ENCODE measurements at places on chromosomes 7 and 10.
A peak's percentile ranks its signal among the peaks of the same experiment; 100 is the strongest.

- DNase-seq, result no peak
Measured at GRCh38 chr7:130673066-130673465, 4.5 kb upstream of the COPG2 start.

- no peak for DNase-seq
Measured at GRCh38 chr10:87842776-87843497, 20.4 kb downstream of the KLLN start.

- DNase-seq, result no peak
Measured at GRCh38 chr7:149770728-149771636, 2.4 kb downstream of the ZNF467 start.

GRCh38 chr7:1918881-1919525, 248.9 kb downstream of the ELFN1 start:
- DNase-seq, result no peak

DNA sequence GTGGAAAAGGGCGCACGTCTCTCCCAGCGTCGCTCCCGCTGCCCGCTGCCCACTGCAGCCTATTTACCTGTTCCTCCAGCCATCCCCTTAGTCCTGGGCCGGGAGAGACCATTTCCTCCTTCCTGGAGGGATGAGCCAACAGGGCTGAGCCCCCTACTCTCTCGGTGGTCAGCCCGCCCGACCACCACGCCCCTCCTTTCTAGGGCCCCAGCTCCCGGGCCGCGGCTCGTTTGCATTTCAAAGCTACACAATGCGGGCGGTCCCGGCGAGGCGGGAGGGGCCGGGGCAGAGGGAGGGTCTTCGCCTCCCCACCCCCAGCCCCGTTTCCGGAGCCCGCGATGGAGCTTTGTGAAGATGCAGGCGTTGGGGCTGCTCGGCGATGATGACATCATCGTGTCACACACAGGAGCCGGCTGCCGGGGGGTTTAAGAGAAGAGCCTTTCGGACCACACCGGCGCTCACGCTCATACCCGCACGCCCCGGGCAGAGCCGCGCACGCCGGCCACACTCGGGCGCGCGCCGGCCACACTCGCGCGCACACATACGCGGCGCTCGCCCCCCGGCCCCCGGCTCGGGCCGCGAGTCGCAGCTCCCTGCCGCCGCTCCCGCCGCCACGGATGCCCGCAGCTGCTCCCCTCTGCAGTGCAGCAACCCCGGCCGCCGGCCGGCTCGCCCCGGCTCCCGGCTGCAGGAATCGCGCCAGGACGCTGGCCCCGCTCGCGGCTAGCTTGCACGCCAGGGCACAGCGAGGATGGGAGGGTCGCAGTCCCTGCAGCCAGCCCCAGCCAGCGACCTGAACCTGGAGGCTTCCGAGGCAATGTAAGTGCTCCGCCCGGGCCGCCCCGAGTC, 107.7 kb upstream of the BTBD16 start:
- no peak for DNase-seq

GRCh38 chr10:60714233-60714632, 64.0 kb upstream of the CDK1 start:
- no peak for DNase-seq

DNA sequence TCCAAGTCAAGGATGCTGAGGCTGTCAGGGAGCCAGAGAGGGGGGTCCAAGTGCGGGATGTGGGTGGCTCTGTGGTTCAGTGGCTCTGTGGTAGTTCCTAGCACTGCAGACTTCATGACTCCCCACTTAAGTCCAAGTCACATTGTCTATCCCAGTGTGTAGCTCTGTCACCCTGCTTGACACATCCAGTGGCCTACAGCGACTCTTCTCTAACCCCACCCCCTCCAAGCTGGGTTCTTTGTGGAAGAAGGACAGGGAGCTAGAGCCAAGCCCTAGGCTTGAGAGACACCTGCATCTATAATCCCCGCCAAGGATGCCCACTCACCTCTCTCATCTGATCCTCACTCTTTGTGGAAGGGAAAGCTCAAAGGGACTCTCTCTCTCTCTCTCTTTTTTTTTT, 57.6 kb downstream of the ADCYAP1R1 start:
- no peak for DNase-seq

DNA sequence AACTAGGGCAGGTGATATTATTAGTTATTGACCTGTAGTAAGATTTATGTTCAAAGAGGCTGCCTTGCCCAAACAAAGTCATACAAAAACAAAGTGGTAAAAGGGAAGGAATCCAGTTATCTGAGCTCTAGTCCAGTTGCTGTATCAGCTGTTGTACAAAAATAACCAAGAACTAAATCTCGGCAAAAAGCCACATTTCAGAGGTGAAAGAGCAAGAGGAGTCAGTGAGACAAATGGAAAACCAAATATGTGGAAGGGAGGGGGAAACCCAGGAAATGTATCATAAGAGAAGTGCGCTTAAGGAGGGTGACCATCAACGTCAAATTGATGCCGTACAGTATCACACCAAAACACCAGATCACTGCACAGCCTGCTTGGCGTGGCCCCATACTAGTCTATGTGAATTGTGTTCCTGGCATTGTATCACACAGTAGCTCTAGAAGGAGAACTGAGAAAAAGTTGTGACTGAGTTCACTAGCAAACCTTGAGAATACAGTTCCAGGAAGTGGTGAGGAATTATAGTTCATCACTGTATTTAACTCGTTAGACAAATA, 6.4 kb downstream of the AGBL3 start:
- peak; percentile 19 for DNase-seq

DNA sequence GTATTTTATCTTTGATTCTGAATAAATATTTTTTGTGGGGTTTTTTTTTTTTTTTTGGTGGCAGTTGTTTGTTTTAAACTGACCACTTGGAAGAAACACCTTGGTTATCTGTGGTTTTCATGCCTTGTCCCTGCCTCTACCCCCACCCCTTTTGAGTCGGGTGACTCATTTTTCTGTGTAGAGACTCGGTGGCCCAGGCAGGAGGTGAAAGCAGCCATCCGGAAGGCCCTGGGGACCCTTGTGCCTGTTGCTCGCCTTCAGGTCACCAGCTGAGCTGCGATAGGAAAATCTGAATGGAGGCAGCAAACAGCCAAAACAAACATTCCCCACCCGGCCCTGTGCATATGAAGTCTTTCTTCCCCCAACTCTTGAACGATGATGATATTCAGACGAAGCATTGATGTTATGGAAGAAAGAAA, 22.8 kb downstream of the CYP17A1 start:
- no peak for DNase-seq

DNA sequence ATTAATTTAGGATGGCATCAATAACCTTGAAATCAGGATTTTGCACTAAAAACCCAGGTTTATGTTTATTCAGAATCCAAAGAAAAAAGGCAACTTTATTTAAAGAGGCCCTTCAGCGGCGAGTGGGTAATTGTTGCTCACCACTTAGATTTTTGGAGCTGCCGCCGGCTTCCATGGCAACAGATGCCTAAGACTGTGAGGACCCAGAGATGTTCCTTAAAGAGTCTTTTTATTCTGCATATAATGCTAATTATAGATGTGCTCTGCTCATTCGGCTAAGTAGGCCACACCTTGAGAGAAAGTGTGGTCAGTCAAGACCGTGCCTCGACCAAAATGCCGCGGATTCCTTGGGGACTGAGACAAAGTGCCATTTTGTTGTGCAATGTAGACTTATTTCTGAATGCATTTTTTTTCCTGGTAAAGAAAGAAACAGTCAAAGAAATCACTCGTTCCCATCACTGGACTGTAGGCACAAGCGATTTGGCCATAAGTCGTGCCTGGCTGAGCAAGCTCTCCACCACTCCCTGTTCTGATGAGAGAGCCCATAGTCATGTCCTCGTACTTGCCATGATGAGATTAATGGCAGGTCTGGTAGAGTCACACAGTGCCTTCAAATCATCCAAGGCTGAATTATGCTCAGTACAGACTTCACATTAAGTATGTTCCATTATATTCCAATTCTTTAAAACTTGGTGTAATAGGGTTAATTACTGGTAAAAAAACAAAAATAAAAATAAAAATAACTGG, 21.4 kb upstream of the MGMT start:
- DNase-seq, result no peak

- DNase-seq, result no peak
Measured at GRCh38 chr10:97165499-97165898, 20.3 kb downstream of the SLIT1 start.

- DNase-seq, result no peak
Measured at GRCh38 chr7:40382145-40382544, 247.3 kb downstream of the SUGCT start.

GRCh38 chr10:18455086-18455884, 196.1 kb downstream of the NSUN6 start:
- no peak for DNase-seq

DNA sequence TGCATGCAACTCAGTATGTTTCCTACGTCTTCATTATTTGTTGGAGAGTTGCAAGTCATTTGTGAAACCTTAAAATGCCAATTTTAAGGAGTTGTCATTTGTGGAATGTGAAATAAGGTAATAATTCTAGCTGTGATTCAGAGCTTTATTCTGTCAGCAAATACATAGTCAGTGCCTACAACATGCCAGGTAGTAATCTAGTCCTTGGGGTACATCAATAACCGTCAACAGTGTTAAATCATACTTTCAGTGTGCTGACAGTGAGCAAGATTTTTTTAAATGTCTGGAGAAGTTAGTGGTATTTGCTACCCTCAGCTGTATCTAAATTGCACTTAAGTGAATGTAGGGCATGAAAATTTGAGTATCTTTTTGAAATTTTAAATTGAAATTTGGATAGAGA, 36.7 kb downstream of the MPLKIP start:
- DNase-seq, result no peak

- no peak for DNase-seq
Measured at GRCh38 chr7:107718456-107719193, 25.3 kb upstream of the CBLL1 start.

GRCh38 chr10:104032144-104032775, 53.4 kb downstream of the COL17A1 start:
- no peak for DNase-seq
